Cardiac septum (tissue), 1 donor: ENCODE measurements at places on chromosomes 13 and 19. TPM values are rescaled to one million over a fixed set of nuclear protein-coding genes. Genes with fewer than 3 reads are reported as not detected.

The VAV1 gene
- total RNA-seq: 1.5 TPM

The GAPDHS gene
- not detected for total RNA-seq

The MRI1 gene
- 15.4 TPM for total RNA-seq

The SAMD1 gene
- 41.8 TPM for total RNA-seq

The ZBTB45 gene
- 13.8 TPM for total RNA-seq

The BEST2 gene
- total RNA-seq: not detected

The MCEMP1 gene
- total RNA-seq: 0.54 TPM

The VSTM1 gene
- total RNA-seq: not detected
